ENCODE measurements at places on chromosomes 4 and X.

DNA sequence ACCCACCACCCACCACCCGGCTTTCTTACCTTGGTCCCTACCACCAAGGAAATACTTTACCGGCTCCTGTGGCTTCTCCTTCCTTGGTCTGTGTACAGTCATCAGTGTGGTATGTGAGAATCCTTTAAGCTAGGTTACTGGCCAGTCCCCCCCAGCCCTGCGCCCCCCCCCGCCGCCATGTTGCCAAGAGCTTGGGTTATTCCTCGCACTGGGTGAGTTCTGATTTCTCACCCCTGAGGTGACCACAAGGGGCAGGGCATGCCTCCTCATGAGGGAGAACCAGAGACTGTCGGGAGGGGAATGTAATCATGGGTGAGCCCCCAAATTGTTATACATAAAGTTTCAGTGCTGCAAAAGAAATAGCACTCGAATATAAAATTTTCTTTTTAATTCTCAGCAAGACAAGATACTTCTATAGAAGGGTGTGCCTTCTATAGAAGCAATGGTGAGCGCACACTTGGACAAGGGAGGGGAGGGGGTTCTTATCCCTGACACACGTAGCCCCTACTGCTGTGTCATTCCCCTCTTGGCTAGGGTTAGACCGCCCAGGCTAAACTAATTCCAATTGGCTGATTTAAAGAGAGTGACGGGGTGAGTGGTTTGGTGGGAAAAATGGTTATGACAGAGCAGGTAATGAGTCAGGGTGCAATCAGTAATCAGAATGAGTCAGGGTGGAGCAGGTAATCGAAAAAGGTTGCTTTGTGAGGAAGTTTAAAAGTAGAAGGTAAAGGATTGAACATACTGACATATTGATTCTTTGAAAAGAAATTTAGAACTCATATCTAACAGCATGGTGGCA, 133.2 kb downstream of the KDM6A start:
- peak; percentile 68 for ATAC-seq

GRCh38 chrX:14729058-14729457, 143.8 kb downstream of the FANCB start:
- no peak for ATAC-seq

- ATAC-seq = peak; percentile 85
Observed at GRCh38 chrX:51496501-51497291, at the start of gene NUDT11. NUDT11 (minus strand) TSS chrX:51496592; CDS start chrX:51496444, 148 bp downstream.

GRCh38 chr4:1295405-1296055, 5.8 kb downstream of the MAEA start:
- ATAC-seq = no peak

DNA sequence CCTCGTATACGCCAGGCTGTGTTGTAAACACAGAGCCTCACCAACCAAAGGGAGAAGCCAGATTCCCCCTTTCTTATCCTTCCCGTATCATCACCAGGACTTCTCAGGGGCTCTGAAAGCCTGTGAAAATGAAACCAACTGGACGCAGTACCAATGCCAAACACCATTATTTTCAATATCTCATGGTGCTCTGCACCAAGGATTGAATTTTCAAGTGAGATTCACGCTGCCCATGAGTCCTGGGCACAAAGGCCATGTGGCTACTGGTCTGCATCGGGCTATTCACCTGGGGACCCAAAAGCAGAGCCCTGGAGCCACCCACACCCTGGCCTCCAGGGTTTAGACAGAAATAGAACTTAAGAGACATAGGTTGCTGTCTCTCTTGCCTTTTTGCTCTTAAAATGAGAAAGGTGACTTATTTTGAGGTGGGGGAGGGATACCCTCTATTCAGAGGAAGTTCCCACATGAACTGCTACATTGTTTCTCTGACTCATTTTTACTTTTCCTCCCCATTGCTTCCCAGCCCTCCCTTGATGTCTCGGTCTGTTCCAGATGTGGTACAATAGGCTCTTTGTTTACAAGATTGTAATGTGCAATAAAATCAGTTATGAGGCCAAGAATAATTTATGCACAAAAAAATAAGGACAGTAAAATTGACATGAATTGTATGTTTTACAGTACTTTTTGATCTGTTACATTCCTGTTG, 55.4 kb downstream of the MAML3 start:
- no peak for ATAC-seq

GRCh38 chrX:123399709-123400108, 215.6 kb downstream of the GRIA3 start:
- ATAC-seq = no peak

DNA sequence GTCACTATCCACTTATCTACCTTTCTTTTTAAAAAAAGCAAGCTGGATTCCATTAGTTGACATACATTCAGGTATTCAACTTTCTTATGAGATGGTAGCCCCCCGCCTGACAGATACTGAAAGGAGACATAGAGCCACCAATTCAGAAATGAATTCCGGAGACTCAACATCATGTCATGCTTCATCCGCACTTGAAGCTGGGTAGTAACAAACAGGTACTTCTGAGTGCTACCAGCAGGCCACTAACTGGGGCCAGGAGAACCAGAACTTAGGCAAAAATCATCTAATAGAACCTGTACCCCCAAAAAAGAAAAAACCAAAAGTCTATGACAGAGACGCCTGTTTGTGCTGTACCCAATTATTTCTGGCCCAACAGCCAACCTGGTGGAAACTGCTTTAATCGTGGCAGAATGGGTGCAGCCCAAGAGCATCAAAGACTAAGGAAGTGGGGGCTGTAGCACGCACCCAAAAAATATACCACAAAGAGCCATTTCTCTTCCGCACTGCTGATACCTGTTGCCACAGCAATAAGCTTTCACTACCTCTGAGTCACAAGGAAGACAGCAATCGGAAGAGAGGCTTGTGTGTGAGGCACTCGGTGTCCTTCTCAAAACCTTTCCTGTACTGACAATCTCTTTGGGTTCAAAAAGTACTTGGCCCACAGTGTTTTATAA, 84.8 kb downstream of the AFAP1 start:
- peak; percentile 92 for ATAC-seq

DNA sequence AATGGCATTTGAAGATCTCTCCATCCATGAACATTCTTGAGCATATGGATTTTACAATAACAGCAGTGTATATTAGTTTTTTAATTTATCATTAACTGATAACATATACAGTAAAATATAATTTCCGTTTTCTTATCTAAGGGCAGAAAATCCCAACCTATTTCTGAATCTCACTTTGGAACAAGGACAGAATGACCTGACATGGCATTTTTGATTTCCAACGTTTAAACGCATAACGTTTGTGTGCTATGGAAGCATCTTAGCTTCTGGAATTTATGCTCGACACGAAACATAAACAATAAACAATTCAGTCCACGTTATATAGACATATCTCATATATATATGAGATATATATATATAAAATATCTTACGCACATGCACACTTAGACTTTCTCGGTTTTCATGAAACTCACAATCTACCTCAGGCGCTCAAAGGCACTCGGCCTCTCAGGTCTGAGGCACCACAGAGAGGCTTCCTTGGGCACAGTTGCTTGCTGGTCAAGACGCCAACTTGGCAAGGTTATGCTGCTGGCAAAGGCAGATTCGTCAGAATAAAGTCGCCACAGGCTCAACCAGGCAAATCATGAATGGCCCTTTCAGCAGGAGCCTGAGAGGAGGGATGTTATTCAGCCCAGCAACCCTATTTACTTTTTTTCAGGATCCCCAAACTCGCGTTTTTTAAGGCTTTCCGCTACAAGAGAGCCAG, 1.0 kb upstream of the UGT8 start:
- no peak for ATAC-seq

- no peak for ATAC-seq
Observed at GRCh38 chrX:103441878-103442535, 65.7 kb downstream of the BEX3 start.

DNA sequence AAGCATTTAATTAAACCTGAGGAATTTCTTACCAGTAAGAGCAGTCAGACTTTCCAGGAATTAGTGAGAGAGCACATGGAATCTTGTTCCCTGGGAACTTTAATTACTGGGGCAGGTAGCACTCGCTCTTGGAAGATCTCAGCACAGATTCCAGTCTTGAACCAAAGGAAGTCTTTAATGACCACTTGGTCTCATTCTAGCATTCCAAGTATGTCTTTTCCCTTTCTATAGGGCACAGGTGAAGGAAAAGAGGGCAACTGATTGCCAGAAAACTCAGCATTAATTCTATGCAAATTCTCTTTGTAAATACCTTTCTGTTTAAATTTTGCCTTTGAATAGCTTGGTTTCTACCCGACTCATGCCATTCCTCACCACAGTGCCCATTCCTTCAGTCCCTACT, 236.6 kb downstream of the LDB2 start:
- no peak for ATAC-seq

- no peak for ATAC-seq
Observed at GRCh38 chrX:56782352-56782751, 53.3 kb downstream of the NBDY start.

- peak; percentile 43 for ATAC-seq
Observed at GRCh38 chr4:24488399-24489164, 95.8 kb downstream of the DHX15 start.

DNA sequence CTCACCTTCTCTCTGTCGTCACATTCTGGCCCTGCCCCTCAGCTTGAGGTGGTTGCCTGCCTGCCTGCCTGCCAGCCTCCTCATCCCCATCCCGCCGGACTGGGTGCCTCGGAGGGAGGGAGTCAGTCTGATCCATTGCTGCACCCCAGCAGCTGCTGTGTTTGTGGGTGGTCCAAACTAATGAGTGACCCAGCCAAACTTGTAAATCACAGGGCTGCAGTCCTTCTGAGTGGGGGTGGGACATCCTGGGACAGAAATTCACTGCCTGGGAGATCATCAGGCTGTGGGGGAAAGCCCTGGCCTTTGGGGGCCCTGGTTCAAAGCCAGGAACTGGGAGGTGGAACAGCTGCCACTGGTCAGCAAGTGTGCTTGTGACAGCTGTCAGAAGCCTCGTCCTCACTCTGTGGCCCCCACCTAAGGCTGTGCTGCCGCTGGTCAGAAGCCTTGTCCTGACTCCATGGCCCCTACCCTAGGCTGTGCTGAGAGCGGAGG, 5.6 kb downstream of the GPR78 start:
- no peak for ATAC-seq

- no peak for ATAC-seq
Observed at GRCh38 chrX:53456254-53456653, 22.1 kb upstream of the HSD17B10 start.

DNA sequence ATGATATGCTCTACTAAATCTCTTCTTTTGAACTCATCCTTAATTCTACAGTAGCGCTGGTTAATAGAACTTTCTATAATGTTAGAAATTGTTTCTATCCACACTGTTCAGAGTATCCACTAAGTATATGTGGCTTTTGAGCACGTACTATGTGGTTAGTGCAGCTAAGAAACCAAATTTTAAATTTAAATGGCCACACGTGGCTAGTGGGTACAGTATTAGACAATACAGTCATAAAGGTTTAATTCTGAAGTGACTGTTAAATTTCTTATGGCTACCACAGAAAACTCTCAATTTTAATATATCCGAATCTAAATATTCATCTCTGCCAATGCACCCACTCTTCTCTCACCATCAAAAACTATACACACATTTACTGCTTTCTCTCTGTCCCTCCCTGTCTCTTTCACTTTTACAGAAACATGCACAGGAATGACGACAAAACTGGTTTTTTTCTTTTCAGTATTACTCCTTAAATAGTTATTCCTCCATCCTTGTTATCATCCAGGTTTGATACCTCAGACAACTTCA, 583.9 kb downstream of the KCTD8 start:
- ATAC-seq = no peak

GRCh38 chr4:121784975-121785374, 16.1 kb upstream of the EXOSC9 start:
- no peak for ATAC-seq

DNA sequence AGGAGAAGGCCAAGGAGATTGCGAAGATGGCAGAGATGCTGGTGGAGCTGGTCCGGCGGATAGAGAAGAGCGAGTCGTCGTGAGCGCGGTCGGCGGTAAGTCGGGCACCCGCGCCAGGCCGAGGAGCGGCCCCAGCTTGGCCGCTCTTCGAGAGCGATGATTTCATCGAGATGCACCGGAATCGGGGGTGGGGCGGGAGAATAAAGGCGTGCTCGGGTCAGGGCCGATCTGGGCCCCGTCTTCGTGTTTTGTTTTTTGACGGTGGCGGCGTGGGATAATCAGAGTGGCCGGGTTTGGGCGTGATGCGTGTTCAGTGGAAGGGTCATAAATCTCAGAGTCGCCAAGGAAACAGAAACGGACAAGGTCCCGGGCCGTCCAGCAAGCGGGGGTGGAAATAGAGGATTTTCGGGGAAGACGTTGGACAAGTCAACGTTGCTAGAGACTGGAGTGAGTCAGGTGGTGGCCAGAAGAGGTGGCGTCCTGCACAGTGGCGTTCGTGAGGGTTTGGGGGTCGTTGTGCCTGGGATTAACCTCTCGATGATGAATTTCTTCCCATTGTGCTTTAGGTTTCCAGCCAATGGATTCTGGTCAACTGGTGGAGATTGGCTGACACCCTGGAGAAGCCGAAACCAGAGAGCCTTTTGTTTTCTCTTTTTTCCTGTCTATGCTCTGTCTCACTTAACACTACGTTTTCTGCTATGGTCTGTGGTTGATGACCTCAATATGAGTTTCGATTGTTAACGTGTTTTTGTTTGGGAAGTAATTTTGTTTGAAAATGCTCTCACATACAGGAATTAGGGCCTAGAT, 882 bp downstream of the MRFAP1 start:
- peak; percentile 52 for ATAC-seq

DNA sequence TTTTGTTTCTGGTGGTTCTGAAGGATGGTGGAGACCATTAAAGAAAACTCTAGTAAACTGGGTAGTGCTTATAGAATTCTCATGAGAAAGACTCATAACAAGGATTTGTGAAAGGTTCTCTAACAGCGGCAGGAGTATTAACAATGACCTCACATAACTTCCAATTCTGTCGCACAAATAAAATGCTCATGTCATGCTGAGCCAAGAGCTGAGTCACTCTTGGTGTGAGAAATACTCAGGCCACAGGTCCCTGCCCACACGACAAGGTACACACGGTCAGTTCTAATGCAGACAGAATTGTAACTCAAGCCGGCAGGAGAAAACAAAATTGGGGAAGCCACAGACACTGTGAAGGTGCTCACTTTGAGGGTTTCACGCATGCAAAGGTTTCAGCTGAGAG, 34.4 kb upstream of the C4orf50 start:
- no peak for ATAC-seq

DNA sequence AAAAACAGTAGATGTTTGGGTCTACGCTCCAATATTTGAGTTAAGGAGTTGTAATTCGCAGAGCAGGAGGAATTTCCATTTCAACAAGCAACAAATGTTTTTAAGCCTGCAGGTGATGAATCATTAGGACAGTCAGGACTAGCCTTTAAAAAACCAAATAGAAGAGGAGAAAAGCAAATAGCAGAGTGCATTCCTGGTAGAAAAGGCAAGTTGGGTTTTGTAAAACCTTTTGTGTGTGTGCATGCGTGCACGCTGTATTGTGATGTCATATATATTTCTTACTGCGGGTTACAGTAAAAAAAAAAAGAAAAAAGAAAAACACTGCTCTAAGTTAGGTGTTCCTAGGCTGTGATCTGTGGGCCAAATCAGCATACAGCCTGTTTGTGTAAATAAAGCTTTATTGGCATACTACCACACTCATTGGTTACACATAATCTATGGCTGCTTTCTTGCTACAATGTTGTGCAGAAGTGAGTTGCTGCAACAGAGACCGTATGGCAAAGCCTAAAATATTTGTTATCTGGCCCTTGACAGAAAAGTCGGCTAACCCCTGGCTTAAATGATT, 135.6 kb downstream of the MID1 start:
- no peak for ATAC-seq

GRCh38 chr4:76630741-76631140, 195.7 kb downstream of the SHROOM3 start:
- no peak for ATAC-seq

All from activated CD4-positive, CD25-positive, alpha-beta regulatory T cell treated with anti-CD3 and anti-CD28 coated beads, Interleukin-2, amount 50 U/mL, for 24 hours (primary cell).